Fibroblast of lung (primary cell): ENCODE measurements at places on chromosomes 5 and 9.
A peak's percentile ranks its signal among the peaks of the same experiment; 100 is the strongest.

DNA sequence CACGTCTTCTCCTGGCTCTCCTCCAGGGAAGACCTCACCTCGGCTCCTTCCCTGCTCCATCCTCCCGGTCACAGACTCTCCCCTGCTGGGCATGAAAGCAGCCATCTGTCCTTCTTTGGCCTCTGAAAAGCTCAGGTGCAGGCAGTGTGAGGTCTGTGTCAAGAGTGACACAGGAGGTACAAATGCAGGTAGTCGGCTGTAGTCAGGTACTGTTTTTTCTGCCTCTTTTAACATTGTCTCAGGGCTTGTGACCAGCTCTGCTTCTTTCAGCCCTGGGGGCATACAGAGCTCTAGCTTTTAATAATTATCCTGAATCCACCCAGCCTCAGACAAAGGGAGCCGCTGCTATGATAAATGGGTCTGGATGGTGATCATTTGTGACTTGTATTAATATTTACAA lies 46.4 kb downstream of the C5orf15 start:
- DNase-seq = no peak

DNA sequence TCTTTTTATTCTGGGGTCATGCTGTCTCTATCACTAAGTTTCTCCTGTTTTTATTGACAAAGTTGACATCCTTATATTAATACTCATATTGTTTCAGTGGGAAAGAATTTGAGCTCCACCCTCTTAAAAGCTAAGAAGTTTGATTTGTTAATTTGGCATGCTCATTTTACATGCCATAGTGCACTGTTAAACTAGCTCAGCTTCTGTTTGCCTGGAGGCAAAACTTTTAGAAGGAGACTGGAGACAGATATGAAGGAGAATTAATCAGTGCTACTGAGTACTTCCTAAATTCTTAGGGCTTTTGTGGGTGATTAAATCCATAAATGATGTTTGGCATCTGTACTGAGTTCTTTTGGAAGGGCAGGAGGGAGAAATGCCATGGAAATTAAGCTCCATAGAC lies 138.9 kb downstream of the NTRK2 start:
- DNase-seq = no peak

GRCh38 chr9:115847216-115847615 lies 306.4 kb upstream of the PAPPA start:
- DNase-seq = peak; percentile 69

- DNase-seq = no peak
These were observed 21.1 kb downstream of the CPEB4 start for GRCh38 chr5:173909199-173909598.

DNA sequence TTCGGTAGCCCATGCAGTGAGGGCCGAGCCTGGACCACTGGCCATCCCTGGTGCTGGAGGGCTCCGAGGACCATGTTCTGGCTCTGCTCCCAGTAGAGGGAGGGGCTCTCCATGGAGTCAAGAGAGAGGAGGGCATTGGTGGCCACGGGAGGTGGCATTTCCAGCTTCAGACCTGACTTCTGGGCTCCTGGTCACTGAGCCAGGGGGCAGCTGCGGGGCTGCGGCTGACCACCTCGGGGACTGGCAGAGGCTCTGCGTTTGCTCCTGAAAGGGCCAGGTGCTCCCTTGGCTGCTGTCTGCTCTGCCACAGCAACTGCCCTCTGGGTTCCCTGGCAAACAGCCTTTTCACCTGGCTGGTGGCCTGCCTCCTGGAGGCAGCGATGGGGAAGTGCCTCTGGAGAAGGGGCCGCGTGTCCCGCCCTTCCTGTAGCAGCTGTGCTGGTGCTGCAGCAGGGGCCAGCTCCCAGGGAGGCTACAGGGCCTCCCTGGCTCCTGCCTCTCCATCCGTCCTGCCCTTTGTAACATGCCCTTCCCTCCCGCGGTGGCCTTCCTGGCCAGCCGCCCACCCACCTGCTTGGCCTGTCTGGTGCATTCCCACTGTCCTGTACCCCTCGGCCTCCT lies 144.6 kb downstream of the CACNA1B start:
- DNase-seq = no peak
